Thoracic aorta (tissue), 2 donors: ENCODE measurements at places on chromosomes 5 and 9.

DNA sequence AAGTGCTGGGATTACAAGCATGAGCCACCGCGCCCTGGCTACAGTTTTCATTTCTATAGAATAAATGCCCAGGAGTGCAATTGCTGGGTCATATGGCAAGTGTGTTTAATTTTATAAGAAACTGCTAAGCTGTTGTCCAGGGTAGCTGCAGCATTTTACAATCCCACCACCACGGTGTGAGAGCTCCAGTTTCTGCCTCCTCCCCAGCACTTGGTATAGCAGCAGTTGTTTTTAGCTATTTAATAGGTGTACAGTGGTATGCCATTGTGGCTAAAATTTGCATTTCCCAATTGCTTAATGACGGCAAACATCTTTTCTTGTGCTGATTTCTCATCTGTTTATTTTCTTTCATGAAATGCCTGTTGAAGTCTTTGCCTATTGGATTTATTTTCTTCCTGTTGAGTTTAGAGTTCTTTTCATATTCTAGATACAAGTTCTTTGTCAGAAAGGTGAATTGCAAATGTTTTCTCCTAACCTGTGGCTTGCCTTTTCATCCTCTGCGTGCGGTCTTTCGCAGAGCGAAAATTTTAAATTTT, 100.3 kb downstream of the NDFIP1 start:
- DNase-seq: no peak

GRCh38 chr9:11931109-11931508, 762.1 kb upstream of the TYRP1 start:
- DNase-seq: no peak

DNA sequence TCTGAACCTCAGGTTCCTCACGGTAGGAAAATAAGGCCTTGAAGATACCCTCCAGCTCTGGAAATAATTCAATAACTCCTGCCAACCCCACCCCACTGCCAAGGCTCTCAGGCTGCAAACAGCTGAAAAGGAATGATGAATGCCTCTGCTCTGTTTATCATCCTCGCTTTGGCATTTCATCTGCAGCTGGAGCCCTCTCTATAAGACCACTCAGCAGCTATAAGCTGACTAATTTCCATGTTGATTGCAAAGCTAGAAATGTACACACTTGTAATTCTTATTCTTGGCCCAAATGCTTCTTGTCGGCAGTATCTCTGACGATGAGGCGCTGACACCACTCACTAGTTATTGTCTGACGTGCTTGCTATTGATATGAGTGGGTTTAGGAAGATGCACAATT, 408.4 kb upstream of the NMUR2 start:
- no peak for DNase-seq

- no peak for DNase-seq
Observed at GRCh38 chr9:127962278-127962677, 18.5 kb downstream of the EEIG1 start.

GRCh38 chr9:114565204-114565603, 22.4 kb upstream of the ATP6V1G1 start:
- no peak for DNase-seq

- DNase-seq: no peak
Observed at GRCh38 chr9:124468061-124468740, 17.9 kb downstream of the ADGRD2 start.

- DNase-seq: no peak
Observed at GRCh38 chr9:127595611-127596010, 16.5 kb upstream of the STXBP1 start.

DNA sequence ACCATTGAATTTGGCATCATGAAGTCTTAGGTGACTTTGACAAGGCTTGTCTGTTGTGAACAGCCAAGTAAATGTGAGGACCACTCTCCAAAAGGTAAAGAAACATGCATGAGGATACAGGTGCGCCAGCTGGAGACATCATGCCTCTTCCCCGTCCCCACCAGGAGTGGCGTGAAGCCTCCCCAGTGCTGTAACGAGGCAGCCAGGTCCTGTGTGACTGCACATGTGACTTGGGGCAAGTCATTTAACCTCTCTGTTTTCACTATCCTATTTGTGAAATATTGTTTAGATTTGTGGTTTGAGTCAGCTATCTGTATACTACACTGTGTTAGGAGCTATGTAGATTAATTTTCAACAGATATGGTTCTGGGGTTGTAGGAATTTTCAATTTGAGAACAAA, 65.0 kb downstream of the DOCK8 start:
- DNase-seq: no peak

GRCh38 chr9:36161187-36161586, 8.0 kb upstream of the CCIN start:
- DNase-seq: no peak

GRCh38 chr5:14944996-14945395, 73.4 kb upstream of the ANKH start:
- no peak for DNase-seq

DNA sequence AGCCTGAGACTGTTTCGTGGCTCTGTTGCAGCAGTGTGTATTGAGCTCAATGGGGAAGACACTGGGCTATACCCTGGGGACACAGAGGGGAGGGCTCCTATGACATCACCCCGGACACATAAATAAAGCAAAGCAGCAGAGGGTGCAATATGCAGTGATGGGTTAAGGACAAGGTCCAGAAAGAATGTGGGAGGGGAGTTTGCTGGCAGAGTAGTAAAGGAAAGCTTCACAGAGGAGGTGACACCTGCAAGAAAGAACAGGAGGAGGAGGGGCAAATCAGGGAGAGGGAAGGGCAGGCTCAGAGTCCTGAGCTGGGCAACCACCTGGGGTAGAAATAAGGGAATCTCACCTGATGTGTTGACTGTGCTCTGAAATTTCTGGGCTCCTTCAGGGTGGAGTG, 35.3 kb upstream of the CDKN2AIPNL start:
- no peak for DNase-seq
